Common myeloid progenitor, CD34-positive (primary cell): ENCODE measurements at places on chromosomes 2 and 18.

DNA sequence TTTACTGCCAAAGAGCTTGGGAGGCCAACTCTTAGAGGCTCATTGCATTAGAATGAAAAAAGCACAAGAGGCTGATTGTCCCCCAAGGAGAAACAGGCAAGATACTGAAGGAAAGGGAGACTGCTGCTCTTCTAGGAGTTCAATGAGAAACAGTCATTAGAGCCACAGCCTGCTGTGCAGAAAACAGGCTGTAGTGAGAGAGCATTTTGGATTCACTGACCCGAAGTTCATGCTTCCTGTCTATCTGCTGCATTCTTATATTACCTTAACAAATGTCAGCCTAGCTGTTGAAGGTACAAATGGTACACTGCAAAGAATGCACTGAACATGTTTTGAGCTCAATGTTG, 423.3 kb downstream of the SETBP1 start:
- no peak overlapping the region for H3K27ac ChIP-seq
- H3K4me3 ChIP-seq = no peak overlapping the region
- DNase-seq = no peak
- H3K36me3 ChIP-seq = no peaks in the 10 kb centered on the region
- H3K4me1 ChIP-seq = peaks cover 67% of the 10 kb centered on the region

- H3K4me3 ChIP-seq = peak overlapping the region; percentile 30
- H3K27ac ChIP-seq = peak overlapping the region; percentile 51
- peak; percentile 96 for DNase-seq
- no peaks in the 10 kb centered on the region for H3K36me3 ChIP-seq
- H3K27me3 ChIP-seq = no peaks in the 10 kb centered on the region
Observed at GRCh38 chr2:98455494-98455976, 10.9 kb downstream of the INPP4A start.

- no peak overlapping the region for H3K4me3 ChIP-seq
- H3K27me3 ChIP-seq = no peaks in the 10 kb centered on the region
- no peak overlapping the region for H3K27ac ChIP-seq
- no peaks in the 10 kb centered on the region for H3K36me3 ChIP-seq
- no peak for DNase-seq
Observed at GRCh38 chr2:162056796-162057399, 17.1 kb downstream of the DPP4 start.

DNA sequence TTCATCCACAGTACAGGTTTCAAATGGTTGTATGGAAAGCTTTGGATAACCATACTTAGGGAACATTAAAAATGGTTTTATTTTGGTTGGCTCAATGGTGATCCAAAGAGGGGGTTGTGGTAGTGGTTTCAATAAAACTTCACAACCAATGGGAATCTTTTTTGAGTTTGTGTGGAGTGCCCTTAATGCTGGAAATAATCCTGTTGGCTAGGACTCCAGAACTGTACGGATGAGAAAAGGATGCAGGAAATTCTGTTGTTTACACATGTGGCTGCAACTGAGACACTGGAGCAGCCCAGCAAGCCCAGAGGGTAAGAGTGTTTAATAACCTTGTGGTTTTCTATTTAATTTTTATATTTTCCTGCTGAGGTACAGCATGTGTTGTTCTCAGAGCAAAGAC, at the start of gene CCDC102B:
CCDC102B (plus strand) TSS at position 210 of the 400 bp plus-strand sequence. CDS start 38,684 bp downstream, outside the sequence.
- H3K4me1 ChIP-seq = no peaks in the 10 kb centered on the region
- no peaks in the 10 kb centered on the region for H3K36me3 ChIP-seq
- DNase-seq = no peak
- H3K27ac ChIP-seq = no peak within 1 kb of the TSS
- no peak within 1 kb of the TSS for H3K4me3 ChIP-seq

- no peak overlapping the region for H3K27ac ChIP-seq
- no peak for DNase-seq
- peaks cover 3% of the 10 kb centered on the region for H3K27me3 ChIP-seq
- no peaks in the 10 kb centered on the region for H3K36me3 ChIP-seq
Observed at GRCh38 chr2:38214209-38214717, 138.3 kb upstream of the CYP1B1 start.

DNA sequence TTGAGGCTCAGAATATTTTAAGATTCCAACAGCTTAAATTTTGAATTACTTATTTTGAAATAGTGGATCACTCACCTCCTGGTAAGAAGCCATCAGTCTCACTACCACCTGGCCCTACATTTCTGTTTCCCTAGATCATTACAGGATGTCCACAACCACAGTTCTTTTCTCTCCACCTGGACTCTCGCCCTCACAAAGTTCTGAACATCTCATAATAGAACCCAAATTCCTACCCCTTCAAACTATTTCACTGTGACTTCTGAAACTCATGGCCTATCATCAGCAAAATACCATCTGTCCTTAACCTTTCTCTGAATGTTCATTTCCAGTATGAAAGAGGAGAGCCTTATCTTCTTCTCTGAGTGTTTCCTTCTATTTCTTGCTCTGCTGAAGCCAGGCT, 299.2 kb upstream of the MGAT5 start:
- H3K27ac ChIP-seq = no peak overlapping the region
- DNase-seq = no peak
- no peaks in the 10 kb centered on the region for H3K27me3 ChIP-seq
- H3K4me1 ChIP-seq = no peaks in the 10 kb centered on the region
- H3K4me3 ChIP-seq = no peak overlapping the region

DNA sequence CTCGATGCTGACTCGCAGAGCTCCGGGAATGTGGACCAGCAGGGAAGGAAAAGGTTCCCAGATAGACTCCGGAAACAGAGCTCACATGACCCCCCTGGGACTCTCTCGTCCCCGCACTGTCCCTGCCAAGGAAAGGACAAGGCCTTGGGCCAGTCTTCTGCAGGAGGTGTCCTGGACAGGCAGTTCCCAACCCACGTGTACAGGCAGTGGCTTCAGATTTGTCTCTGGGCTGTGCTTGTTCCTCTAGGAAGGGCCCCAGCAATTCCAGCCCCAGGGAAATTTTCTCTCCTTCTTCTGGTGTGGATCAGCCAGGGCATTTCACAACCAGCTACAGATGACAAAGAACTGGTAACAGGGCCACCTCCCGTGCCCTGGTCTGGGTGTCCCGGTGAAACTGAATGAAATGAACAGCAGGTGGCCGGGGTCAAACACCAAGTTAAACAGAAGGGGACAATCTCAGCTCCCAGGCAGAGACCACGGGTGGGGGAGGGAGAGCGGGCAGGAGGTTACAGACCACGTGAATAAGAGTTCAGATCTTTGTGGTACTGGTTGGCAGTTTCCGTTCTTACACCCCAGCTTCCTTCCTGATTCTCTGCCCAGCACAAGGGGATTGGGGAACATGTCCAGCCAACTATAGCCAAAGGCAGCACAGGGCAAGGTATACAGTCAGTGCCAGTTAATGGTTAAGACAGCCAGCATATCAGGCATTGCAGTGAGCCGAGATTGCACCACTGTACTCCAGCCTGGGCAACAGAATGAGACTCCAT, 52.2 kb upstream of the CAB39 start:
- H3K36me3 ChIP-seq = no peaks in the 10 kb centered on the region
- H3K4me3 ChIP-seq = no peak overlapping the region
- no peaks in the 10 kb centered on the region for H3K27me3 ChIP-seq
- DNase-seq = peak; percentile 93
- peaks cover 8% of the 10 kb centered on the region for H3K4me1 ChIP-seq
- no peak overlapping the region for H3K27ac ChIP-seq

DNA sequence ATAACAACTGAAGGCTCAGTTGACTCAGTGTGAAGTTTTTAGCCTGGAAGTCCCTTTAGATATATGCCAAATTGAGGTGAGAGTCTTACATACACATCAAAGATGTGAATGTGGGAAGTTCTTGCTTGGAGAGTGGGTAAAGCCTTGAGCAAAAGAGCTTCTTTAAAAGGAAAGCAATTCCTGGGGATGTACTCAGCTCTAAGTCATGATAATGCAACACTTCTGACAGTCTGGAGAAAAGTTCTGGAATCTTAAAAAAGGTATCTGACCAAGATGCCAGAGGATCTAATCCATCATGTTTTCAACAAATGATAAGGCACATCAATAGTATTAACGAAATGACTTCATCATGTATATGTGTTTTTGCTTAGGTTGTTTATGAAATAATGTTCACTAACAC, 351.2 kb downstream of the CDH19 start:
- H3K27ac ChIP-seq = no peak overlapping the region
- H3K27me3 ChIP-seq = no peaks in the 10 kb centered on the region
- no peaks in the 10 kb centered on the region for H3K4me1 ChIP-seq
- no peak for DNase-seq
- no peak overlapping the region for H3K4me3 ChIP-seq
- H3K36me3 ChIP-seq = no peaks in the 10 kb centered on the region

GRCh38 chr2:149613704-149614103, 26.1 kb upstream of the MMADHC start:
- DNase-seq = no peak
- no peaks in the 10 kb centered on the region for H3K4me1 ChIP-seq
- H3K27me3 ChIP-seq = no peaks in the 10 kb centered on the region
- no peak overlapping the region for H3K27ac ChIP-seq

GRCh38 chr2:238893349-238894000, 45.6 kb downstream of the TWIST2 start:
- DNase-seq = no peak
- no peak overlapping the region for H3K4me3 ChIP-seq
- no peaks in the 10 kb centered on the region for H3K27me3 ChIP-seq
- no peak overlapping the region for H3K27ac ChIP-seq

DNA sequence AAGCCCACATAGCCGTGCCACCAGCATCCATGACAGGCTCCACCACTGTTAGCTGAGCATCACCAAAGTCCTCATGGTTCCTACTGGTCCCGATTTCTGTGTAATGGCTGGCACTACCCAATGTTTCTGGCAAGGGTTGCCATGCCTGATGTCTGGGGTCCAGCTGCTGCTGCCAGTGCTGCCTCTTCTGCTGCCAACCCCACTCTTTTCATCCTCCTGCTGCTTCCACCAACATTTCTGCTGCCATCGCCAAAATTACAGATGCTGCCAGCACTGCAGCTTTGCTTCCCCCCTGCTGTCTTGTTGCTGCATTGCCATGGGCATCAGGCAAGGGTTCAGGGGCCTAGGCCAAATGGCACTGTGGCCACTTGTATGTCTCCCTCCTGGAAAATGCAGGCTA, 152.9 kb downstream of the LRRTM1 start:
- DNase-seq = no peak
- no peaks in the 10 kb centered on the region for H3K27me3 ChIP-seq
- no peaks in the 10 kb centered on the region for H3K4me1 ChIP-seq
- H3K36me3 ChIP-seq = no peaks in the 10 kb centered on the region
- H3K27ac ChIP-seq = no peak overlapping the region

- H3K4me3 ChIP-seq = no peak overlapping the region
- no peaks in the 10 kb centered on the region for H3K4me1 ChIP-seq
- no peak for DNase-seq
- no peaks in the 10 kb centered on the region for H3K27me3 ChIP-seq
- no peak overlapping the region for H3K27ac ChIP-seq
- H3K36me3 ChIP-seq = peaks cover 80% of the 10 kb centered on the region
Observed at GRCh38 chr2:106113361-106113966, 80.6 kb downstream of the UXS1 start.

- H3K27ac ChIP-seq = no peak overlapping the region
- no peak for DNase-seq
- no peaks in the 10 kb centered on the region for H3K36me3 ChIP-seq
- no peak overlapping the region for H3K4me3 ChIP-seq
- no peaks in the 10 kb centered on the region for H3K27me3 ChIP-seq
Observed at GRCh38 chr2:176766005-176766404, 446.6 kb upstream of the HNRNPA3 start.

DNA sequence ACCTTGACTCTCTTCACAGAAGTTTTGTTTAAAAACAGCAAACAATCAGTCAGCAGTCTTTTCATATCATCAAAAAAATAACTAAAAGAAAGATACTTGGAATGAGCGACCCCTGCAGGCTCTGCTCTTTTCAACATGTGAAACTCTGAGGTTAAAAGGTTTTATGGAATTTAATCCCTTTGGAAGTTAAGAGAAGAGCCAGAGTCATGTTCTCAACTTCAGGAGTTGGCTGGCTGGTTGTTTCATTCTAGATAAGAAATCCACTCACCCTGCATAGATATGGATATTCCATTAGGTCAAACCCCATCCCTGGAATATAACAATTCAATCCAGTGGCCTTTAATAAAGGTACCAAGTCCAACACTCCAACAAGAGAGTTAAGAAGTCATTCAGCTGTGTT, 115.6 kb upstream of the RMDN2 start:
- DNase-seq = peak; percentile 49
- no peaks in the 10 kb centered on the region for H3K36me3 ChIP-seq
- H3K27me3 ChIP-seq = no peaks in the 10 kb centered on the region
- H3K4me1 ChIP-seq = peaks cover 9% of the 10 kb centered on the region
- H3K4me3 ChIP-seq = no peak overlapping the region

GRCh38 chr18:59927246-59927825, 27.5 kb downstream of the PMAIP1 start:
- H3K27ac ChIP-seq = peak overlapping the region; percentile 36
- no peaks in the 10 kb centered on the region for H3K36me3 ChIP-seq
- no peaks in the 10 kb centered on the region for H3K27me3 ChIP-seq
- H3K4me3 ChIP-seq = no peak overlapping the region
- DNase-seq = peak; percentile 74
- H3K4me1 ChIP-seq = peaks cover 26% of the 10 kb centered on the region

GRCh38 chr2:124201713-124202112, 176.6 kb downstream of the CNTNAP5 start:
- no peak for DNase-seq
- no peaks in the 10 kb centered on the region for H3K27me3 ChIP-seq
- no peak overlapping the region for H3K4me3 ChIP-seq
- H3K4me1 ChIP-seq = no peaks in the 10 kb centered on the region
- H3K27ac ChIP-seq = no peak overlapping the region

GRCh38 chr2:188159484-188159883, 132.2 kb upstream of the GULP1 start:
- DNase-seq = no peak
- H3K27me3 ChIP-seq = no peaks in the 10 kb centered on the region

- no peak overlapping the region for H3K4me3 ChIP-seq
- no peak for DNase-seq
- H3K27me3 ChIP-seq = no peaks in the 10 kb centered on the region
- no peak overlapping the region for H3K27ac ChIP-seq
- peaks cover 18% of the 10 kb centered on the region for H3K4me1 ChIP-seq
Observed at GRCh38 chr2:106565599-106565998, 78.4 kb downstream of the CD8B2 start.
